ENCODE measurements at places on chromosomes 13 and 19.
A peak's percentile ranks its signal among the peaks of the same experiment; 100 is the strongest.

DNA sequence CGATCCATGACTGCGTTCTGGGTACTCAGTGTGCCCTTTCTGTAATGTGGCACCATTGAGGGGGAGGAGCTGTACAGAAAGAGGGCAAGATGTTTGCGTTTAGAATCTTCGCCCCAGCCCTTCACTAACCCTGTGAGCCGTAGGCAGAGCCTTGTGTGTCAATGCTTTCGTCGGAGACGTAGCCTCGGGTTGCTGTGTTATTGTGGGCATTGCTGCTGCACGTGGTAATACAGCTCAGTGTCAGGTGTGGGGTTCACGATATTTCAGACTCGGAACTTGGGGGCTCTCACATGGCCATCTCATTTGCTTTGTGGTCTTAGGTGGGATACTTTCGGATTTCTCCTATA is 6.1 kb downstream of the RPS9 start:
- DNase-seq: no peak

DNA sequence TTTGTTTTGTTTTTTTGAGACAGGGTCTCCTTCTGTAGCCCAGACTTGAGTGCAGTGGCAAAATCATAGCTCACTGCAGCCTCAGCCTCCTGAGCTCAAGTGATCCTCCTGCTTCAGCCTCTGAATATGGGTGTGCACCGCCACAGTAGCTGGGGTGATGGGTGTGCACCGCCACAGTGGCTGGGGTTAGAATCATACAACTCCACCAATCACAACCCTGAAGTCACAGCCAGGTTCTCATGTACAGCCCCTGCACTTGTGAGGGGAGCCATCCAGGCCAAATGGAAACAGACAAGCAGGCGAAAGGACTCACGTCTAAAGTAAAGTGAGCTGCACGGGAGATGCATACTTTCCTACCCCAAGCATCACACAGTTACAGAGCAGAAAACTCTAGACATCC is 63.1 kb upstream of the RANBP3 start:
- no peak for DNase-seq

- DNase-seq: no peak
Observed at GRCh38 chr13:26476782-26477142, 80.7 kb upstream of the WASF3 start.

- no peak for DNase-seq
Observed at GRCh38 chr13:112003941-112004340, 63.0 kb upstream of the SOX1 start.

DNA sequence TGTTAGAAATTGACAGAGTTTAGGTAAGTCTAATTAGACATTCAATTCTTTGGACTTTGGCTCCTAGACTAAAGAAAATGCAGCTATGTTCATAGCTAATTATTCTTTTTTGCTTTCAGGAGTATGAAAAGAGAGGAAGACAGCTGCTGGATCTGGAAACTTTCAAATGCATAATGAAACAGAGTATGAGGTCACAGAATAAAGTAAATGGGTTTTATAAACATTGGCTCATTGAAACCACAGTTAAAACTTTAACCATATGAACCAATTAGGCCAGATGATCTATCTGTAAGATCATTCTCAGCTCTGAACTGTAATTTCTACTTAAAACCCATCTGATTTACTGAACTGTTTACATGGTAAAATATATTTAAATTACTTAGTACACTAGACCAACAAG is 82.7 kb downstream of the TEX26 start:
- no peak for DNase-seq

GRCh38 chr13:30027569-30028455 is 177.4 kb upstream of the UBL3 start:
- DNase-seq: no peak

DNA sequence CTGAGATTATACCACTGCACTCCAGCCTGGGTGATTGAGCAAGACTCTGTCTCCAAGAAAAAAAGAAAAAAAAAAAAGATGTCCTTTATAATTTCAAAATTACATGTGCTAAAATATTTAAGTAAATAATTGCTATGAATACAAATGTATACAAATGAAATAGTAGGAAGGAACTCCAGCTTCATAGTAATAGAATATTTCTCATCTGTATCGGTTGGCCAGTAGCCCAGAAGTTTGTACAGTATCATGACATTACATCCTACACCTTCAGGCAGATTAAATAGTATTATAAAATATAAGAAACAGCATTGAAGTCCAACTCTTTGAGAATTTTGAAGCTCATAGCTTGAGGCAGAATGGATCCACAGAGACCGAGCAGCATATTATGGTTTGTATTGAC is 36.5 kb upstream of the CLDN10 start:
- DNase-seq: no peak

GRCh38 chr13:23656637-23657371 is 86.6 kb downstream of the TNFRSF19 start:
- DNase-seq: no peak

DNA sequence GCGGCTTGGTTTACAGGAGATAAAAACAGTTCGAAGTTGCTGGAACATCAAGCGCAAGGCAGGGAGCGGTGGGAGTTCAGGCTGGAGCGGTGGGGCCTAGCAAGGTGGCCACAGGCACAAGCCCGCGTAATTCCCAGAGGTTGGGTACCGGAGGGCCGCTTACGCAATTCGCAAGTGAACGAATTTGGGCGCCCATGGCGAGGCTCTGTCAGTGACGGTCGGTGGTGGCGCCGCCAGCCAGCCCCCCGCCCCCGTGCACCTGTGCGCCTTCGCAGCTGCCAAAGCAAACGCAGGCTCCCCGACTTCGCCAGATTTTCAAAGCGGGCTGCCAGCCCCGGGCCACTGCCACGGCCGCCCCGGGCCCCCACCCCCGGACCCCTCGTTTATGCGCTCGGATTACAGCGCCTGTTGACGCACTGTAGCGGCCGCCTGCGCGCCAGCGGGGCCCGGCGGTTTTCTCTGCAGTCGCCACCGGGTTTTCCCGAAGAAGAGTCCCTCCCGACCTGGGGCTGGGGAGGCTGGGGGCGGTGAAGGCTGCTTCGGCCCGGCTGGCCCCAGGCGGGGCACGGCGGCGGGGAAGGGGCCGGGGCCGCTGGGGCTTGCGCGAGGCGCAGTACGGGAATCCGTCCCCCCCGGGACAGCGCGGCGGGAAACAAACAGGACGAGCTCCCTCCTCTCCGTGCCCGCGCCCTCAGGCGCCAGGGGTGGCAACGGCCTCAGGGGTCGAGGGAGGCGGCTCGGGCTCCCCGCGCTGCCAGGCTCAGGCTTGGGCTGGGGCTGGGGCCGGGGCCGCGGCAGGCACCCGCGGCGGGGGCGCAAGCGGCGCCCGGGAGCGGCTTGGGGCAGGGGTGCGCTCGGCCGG is 709 bp downstream of the N4BP2L1 start:
- peak; percentile 22 for DNase-seq

DNA sequence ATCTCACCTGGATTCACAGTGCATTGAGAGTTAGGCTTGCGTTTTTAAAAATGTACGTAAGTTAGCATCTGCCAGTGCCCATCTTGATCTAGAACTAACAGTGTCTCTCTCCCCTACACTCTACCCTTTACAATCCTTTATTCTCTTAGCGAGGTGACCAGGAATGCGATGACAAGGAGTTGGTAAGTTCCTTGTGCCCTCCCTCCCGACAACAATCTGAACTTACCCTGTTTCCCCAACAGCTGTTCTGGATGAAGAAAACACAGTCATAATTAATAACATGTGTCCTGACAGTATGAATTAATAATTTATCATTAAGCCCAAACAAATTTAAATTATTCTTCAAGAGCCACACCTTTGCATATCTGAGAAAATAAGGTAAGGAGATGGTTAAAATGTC is 6.3 kb downstream of the TSHZ3 start:
- no peak for DNase-seq

DNA sequence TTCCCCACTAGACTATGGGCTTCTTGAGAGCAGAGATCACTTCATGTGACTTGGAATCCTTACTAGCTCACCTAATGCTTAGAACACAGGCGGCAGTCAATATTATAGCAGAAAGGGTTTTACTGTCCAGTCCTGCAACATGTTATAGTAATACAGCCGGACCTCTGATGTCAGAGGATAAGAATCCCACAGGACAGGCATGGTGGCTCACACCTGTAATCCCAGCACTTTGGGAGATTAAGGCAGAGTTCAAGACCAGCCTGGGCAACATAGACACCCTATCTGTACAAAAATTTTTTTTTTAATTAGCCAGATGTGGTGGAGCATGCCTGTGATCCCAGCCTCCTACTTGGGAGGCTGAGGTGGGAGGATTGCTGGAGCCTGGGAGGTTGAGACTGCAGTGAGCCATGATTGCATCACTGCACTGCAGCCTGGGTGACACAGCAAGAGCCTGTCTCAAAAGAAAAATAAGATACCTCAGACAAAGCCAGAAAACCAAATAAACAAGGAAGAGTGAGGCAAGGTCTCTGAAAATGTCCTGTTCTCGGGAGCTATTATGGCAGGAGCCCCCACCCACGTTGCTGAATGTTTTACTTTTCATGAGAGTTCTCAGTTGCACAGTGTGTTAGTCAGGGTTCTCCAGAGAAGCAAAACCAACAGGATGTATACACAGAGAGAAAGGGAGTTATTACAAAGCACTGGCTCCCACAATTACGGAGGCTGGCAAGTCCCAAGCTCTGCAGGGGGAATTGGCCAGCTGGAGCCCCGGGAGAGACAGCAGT is 100.8 kb downstream of the UBL3 start:
- no peak for DNase-seq

GRCh38 chr13:71589032-71589431 is 278.0 kb downstream of the DACH1 start:
- DNase-seq: no peak

DNA sequence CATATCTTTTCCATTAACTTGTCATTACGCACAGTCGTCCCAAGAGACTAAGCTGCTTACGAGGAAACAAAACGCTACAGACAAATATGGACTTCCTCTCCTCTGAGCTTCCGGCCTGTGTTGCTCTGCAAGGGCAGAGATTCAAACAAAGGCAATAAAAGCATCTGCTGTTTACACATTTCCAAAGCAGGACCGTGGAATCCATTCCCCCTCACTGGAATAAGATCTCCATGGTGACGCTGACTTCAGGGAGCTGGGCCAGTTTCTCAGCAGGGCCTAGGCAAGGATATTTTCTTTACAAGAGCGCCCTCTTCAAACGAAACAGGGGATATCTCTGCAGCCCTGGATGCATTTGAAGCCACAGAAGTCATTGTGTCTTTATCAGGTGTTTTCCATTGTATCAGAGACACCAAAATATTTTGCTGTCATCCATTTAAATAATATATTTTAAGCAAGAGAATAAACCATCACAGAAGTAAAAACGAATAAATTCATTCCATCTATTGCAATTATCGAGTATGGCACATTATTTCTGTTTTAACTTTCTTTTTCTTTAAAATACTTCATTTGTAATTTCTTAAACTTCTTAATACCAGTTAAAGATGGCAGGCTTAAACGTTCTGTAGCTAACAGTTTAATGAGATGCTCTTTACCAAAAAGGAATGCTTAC is 177.5 kb downstream of the DCLK1 start:
- no peak for DNase-seq

- no peak for DNase-seq
Observed at GRCh38 chr13:77896536-77896935, 22.1 kb downstream of the EDNRB start.

DNA sequence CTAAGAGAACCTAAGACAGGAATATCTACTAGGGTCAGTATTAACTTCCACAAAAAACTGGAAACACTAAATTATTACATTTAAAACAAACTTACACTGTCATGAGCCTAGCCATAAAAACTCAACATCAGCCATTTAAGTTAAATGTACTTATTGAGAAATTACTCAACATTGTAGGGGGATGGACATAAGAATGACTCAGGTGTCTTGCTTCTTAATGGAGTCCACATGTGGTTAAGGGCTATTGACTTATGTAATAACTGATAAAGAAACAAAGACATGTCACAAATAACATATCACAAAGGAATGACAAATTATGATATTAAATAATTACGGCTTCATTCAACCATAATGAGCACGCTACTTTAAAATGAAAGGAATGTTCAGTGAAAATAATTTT is 36.2 kb downstream of the CLDN10 start:
- no peak for DNase-seq

DNA sequence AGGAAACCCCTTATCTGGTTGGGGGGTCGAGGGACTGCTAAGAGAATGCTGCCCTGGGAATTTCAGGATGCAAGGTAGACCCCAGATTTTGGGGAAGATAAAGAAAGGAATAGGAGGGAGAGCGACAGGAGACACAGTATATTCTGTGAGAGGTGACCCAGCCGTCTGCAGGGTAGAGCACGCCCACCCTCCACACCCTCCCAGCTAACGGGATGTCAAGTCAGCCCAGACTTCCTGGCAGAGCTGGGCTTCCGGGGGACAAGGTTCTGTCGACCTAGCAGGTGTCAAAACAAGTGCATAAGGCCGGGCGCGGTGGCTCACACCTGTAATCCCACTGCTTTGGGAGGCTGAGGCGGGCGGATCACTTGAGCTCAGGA is 695 bp upstream of the PRR36 start:
- no peak for DNase-seq

GRCh38 chr13:34752283-34752960 is 189.6 kb upstream of the NBEA start:
- DNase-seq: no peak

DNA sequence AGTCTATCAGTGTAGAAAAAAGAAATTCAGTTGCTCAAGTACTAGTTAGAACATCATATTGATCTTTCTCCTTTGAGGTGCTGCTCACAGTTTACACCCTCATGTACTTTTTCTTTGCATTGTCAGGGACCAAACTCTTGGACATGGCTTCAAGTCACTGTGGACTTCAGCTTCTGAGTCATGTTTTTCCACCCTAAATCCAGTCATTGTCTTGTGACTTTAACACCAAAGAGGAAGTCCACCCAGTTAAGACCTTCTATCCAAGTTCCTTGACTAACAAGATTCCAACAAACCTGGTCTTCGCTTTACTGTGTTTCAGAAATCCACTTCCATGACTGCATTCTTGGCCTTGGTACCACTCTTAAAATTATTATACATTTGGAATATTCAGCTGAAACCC is 206.7 kb upstream of the ARGLU1 start:
- DNase-seq: no peak

DNA sequence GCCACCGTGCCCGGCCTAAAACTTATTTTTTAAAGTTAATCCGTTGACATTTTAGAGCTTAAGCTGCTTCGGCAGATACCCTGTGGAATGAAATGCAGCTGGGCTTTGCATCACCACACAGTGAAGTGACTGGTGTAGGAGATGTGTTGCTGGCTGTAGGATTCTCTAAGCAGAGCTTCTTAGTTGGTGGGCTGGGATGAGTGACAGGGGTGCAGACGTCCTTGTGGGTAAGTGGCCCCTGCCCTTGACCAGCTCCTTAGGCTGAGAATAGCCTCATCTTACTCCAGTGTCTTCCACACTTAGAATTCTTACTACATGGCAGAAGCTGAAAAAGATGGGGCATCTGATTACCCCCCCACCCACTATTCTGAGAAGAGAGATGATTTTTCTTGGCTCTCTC is 11.6 kb downstream of the GATAD2A start:
- no peak for DNase-seq

GRCh38 chr13:99327761-99328160 is 20.6 kb upstream of the GPR183 start:
- no peak for DNase-seq

Measured in stimulated activated CD4-positive, alpha-beta T cell treated with anti-CD3 and anti-CD28 coated beads, Interleukin-15, amount 100 ng/mL, for 1 hour (primary cell).